ENCODE measurements at places on chromosomes 2 and 18.

GRCh38 chr2:149103081-149103620, 64.7 kb downstream of the LYPD6B start:
- DNase-seq, result no peak

DNA sequence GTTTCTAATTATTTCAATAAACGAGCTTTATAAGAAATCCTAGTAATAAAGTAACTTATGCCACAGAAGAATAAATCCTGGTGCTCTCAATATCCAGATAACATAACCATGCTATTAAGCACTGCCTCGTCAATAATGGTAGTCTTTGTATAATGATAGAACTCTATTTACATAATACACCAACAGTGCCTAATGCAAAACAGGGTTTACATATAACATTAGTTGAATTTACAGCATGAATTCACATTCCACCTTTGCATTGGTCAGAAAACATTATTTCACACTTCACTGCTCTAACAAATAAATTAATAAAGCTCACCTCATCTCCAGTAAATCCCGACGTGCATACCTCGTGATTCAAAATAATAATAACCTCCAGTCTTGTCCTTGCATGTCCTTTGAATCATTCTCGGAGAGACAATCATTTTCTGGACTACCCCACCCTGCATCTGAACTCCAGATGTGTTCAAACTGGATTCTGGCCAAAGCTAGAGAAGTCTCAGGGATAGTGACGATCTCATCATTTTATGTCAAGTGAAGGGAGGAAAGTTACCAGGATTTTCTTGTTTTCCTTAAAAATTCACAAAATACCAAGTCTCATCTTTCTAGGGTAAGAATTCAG, 189.2 kb downstream of the NCKAP5 start:
- DNase-seq, result no peak

DNA sequence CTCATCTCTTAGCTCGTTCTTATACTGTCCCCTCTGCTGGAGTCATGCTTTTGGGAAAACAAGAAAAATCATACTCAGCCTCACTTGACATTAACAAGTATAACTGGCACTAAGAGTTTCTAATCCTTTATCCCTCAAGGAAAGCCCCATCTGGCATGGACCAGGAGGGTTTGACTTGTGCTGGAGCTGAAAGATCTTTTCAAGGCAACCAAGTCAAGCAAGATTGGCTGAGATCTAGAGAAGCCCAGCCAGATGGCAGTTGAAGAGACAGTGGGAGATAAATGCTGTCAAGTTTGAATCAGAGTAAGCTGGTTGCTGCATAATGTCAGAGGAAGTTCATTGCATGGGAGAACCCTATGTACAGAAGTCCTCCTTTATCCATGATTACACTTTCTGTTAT, 336.5 kb upstream of the LRP1B start:
- no peak for DNase-seq

DNA sequence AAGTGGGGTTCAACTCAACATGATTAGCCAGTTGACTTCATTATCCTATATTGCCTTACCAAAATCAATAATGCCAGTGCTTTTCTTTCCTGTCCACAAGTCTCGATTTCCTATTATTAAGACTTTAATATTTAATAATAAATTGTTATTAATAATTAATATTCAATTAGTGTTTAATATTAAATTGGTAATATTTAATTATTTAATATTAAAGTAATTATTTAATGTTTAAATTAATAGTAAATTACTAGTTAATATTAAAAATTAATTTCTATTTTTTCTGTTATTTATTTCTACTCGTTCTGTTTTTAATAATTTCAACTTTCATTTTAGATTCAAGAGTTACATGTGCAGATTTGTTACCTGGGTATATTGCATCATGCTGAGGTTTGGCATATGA, 243.2 kb downstream of the GULP1 start:
- DNase-seq, result no peak

GRCh38 chr2:172484253-172484652, 56.9 kb downstream of the ITGA6 start:
- peak; percentile 46 for DNase-seq

DNA sequence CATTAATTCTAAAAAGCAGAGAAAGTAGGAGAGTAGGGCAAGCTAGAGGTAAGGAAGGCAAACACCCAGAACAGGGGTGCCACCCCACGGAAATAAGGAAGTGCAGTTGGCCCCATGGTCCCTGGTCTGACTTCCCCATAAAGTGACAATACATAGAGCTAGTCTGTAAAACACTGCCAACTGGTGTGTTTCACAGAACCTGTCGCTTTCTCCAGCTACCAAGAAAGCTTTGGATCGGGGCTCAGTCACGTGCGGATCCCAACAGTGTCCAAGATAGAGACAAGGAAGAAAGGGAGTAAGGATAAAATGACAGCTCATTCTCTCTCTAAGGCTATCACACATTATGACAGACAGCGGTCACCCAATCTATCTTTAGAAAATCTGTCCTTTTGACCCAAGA, 36.4 kb downstream of the TBC1D8 start:
- no peak for DNase-seq

- DNase-seq, result no peak
These were observed 58.5 kb downstream of the HS1BP3 start for GRCh38 chr2:20592106-20593071.

GRCh38 chr18:73645160-73645715, 502.4 kb downstream of the FBXO15 start:
- DNase-seq, result no peak

DNA sequence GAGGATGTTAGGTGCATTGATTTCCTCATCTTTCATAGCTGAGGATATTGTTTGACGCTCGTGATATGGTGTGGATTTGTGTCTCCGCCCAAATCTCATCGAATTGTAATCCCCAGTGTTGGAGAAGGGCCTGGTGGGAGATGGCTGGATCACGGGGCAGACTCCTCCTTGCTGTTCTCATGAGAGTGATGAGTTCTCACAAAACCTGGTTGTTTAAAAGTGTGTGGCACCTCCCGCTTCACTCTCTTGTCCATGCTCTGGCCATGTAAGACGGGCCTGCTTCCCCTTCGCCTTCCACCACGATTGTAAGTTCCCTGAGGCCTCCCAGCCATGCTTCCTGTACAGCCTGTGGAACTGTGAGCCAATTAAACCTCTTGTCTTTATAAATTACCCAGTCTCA, 28.4 kb upstream of the GPC1 start:
- DNase-seq, result no peak

DNA sequence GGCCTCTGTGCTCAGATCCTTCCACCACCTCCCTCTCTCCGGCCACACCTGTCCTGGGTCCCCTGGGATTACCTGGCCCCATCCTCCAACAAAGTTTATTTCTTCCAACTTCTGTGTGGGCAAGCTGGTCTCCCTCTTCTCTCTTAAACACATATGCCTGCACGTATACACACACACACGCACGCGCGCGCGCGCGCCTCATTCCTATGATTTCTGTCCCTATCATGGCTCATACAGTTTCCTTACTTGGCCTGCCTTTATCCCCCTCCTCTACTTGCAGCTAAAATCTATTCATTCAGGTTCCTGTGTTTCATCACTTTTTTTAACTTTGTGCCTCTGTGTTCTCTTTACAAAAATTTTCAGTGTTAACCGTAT, 96.4 kb downstream of the LOXHD1 start:
- no peak for DNase-seq

DNA sequence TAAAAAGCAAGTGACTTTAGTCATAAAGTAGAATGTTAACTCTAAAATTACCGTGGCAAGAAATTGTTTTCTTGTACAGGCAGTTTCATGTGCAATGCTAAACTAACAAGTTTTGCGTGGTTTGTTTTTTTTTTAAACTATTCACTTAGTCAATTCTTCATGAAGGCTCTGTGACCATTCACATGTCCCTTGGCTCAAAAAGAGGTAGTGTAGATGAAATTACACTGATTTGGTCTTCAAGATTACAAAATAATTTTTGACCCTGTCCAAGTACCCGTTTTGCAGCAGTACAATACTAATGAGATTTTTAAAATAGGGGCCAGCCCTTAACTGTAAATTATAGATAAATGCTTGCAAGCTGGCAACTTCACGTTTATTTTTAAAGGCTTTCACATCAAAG, 1.3 kb downstream of the TMEM131 start:
- no peak for DNase-seq

- no peak for DNase-seq
These were observed 1.5 kb downstream of the DSEL start for GRCh38 chr18:67514901-67515540.

DNA sequence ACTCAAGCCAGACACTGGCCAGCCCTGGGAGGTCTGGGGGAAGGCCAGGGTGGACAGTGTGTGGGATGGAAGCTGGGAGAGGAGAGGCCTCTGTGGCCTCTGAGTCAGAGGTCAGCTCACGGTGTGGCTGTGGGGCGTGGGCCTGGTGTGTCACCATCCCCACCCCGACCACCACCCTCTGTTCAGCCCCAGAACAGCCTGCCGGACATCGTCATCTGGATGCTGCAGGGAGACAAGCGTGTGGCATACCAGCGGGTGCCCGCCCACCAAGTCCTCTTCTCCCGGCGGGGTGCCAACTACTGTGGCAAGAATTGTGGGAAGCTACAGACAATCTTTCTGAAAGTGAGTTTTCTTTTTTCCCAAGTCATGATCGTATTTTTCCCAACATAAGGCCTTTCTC, 110.5 kb downstream of the DYSF start:
- no peak for DNase-seq

DNA sequence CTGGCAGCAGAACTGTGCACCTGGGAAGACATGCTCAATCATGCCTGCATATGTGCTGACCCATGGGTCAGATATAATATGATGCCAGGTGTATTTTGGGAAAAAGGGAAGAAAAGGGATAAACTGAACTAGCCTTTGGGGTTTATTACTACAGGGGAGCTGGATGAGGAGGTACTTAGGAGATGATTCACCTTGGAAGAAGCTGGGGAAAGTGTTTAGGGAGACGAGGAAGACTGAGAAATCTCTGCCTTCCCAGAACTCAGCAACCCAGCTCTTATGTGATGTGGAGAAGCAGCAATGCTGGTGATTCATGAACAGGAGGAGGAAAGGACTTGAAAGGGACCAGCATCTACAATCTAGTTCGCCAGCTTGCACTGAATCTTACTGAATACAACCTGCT, 110.2 kb downstream of the BARD1 start:
- DNase-seq, result no peak

- no peak for DNase-seq
These were observed 12.4 kb upstream of the NBEAL1 start for GRCh38 chr2:203002054-203002821.
